ENCODE measurements at places on chromosomes 2 and 18.

GRCh38 chr18:5543036-5543680, 639 bp downstream of the EPB41L3 start:
- DNase-seq: no peak

GRCh38 chr2:187055463-187055862, 206.5 kb upstream of the ZSWIM2 start:
- no peak for DNase-seq

GRCh38 chr2:119260646-119261492, 37.2 kb downstream of the STEAP3 start:
- DNase-seq: no peak

GRCh38 chr2:27798948-27799645, 27.6 kb downstream of the MRPL33 start:
- DNase-seq: no peak

GRCh38 chr2:31267437-31268120, 33.6 kb downstream of the EHD3 start:
- DNase-seq: no peak

GRCh38 chr2:226423498-226423960, 376.1 kb downstream of the IRS1 start:
- no peak for DNase-seq

DNA sequence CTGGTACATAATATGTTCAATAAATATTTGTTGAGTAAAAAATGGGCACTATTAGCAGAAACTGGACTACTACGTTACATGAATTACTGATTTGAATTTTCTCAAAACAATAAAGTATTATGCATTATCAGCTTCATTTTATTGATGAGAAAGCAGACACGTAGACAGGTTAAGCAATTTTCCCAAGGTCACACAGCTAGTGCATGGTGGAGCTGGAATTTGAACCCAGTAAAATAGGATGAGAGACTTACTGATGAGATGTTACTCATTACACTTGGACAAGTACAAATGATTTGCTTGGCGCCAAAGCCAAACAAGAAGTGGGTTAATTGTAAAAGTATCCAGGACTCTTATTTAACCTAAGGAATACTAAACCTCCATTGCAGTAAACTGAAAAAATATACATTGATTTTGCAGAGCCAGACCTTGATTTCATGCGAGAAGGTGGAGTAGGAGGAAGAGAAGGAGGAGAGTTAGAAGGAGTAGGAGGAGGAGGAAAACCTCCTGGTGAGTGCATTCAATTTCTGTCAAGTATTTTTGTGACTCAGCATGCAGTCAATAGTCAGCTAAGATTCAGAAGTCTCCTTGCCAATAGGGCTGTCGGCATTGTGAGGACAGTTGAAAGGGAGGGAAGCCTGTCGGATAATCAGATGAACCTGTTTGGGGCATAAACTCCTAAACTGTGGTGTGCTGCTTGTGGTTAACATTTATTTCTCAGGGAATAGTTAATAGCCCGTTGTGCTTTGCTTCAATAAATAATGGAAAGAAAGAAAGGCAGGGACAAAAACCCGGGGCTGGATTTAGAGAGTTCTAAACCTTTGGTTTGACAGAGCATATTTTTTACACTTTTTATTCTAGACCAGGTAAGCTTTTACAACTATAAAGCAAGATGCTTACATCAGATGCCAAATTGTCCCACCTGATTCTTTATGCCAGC, 77.0 kb upstream of the TACR1 start:
- DNase-seq: no peak

DNA sequence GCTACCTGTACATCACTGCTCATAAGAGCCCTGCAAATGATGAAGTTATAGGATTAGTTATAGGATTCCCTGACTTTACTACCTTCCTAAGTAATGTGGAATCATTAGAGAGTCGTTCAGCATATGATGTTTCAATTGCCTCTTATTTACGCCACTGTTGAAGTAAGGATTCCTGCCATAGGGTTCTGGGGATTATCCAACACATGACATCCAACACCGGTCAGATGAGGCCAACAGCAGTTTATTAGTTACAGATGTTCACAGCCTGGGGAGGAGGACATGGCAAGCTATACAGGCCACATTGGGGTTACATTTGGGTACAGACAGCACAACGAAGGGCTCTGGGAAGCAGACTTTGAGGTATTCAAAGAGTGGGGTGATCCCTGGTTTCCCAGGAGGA, 134.1 kb upstream of the MC4R start:
- no peak for DNase-seq

GRCh38 chr18:57353940-57354461, 1.6 kb downstream of the ST8SIA3 start:
- DNase-seq: no peak

- DNase-seq: no peak
Measured at GRCh38 chr2:38146907-38147307, 71.0 kb upstream of the CYP1B1 start.

GRCh38 chr2:37390777-37391176, 46.3 kb downstream of the QPCT start:
- no peak for DNase-seq

- no peak for DNase-seq
Measured at GRCh38 chr2:42996528-42996927, 204.1 kb upstream of the HAAO start.

DNA sequence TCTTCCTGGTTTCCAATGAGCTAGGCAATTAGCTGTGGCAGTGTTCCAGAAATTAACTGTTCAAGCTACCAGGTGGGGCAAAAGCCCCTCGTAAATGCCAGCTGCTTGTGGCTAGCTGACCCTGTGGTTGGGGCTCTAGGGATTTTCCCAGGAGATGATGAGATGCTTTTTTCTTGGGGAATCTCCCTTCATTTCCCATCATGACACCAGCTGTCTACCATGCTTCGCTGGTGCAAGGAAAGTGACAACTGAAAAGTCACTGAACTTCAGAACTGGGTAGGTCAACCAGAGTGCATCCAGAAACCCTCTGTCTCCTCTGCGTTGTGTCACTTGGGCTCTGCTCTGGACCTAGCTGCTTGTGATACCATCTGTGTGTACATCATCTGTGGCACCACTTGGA, 386.5 kb upstream of the DCC start:
- no peak for DNase-seq

GRCh38 chr2:9665898-9666297, 35.1 kb upstream of the YWHAQ start:
- DNase-seq: no peak

DNA sequence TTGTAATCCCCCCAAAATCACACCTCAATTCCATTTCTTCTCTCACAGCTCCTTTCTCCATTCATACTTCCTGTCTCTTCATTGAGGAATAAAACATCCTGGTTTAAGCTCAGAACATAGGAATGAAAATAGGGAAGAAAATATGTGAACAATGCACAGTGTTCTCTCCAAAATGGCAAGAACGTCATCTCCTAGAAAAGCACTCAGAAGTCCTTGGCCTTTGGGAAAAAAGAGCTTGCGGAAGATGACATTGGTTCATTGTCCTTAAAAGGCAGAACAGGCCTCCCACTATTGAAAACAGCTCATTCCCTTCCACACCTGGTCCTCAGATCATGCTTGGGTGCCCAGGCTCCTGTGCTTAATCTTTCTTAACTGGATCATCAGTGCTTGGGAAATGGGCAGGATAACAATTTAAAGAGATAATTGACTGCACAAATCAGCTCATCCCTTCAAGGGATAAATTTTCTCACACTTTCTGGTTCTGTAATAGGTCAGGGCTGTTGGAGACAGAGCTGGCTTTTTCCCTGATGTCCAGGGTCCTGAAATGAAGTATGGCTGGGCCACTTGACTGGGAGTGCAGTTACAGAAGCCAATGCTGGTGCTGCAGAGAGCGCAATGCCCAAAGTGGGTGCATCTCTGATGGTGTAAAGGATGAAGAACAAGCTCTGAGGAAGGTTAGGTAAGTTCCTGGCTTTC, 69.2 kb downstream of the MARCHF4 start:
- DNase-seq: no peak

DNA sequence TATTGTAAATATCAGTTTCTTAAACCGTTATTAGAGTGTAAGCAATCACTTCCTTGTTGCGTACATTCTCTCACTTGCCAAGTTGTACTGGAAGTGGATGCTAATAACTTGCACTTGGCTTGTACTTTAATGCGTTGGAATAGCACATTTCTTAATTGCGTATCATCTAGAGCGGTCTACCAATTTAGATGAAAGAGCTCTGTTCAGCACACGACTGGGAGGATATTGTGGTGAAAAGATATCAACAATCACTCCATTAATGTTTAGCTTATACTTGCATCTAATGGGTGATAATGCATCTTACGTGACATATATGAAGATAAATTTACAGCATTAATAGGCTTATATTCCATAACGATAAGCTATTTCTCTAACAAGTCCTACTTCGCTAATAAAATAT, 11.7 kb upstream of the TMEFF2 start:
- DNase-seq: no peak

DNA sequence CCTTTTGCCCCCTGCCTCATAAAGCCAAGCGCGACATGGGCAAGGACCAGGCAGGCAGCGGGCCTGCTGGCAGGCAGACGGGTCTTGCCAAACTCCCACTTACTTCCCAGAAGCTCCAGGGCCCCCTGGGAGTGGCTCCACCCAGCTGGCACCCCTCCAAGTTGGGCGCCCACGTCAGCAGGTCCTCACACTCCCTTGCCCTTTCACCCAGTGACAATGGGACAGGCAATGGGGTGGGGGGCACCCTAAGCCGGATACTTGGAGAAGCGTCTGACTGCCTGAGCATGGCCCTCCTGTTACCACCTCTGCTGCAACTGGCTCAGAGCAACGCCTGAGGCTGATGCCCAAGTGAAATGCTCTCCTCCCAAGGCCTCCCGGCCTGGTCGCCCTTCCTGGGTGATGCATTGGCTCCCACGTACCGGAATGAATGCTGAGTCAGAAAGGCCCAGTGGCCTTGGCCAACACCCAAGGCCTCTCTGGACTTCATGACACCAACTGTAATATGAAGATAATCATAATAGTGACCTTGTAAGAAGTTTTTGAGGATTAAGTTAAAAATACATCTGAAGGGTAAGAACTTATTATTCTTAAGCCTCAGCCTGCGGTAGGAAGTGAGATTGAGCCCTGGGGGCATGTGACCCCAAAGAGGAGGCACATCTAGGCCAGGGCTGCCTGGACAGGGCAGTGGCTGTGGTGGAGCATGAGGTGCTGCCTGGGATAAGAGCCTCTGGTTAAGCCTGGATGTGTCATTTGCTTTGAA, 31.6 kb downstream of the KCNK3 start:
- no peak for DNase-seq

GRCh38 chr2:98715812-98716451, 15.0 kb downstream of the MGAT4A start:
- DNase-seq: no peak

DNA sequence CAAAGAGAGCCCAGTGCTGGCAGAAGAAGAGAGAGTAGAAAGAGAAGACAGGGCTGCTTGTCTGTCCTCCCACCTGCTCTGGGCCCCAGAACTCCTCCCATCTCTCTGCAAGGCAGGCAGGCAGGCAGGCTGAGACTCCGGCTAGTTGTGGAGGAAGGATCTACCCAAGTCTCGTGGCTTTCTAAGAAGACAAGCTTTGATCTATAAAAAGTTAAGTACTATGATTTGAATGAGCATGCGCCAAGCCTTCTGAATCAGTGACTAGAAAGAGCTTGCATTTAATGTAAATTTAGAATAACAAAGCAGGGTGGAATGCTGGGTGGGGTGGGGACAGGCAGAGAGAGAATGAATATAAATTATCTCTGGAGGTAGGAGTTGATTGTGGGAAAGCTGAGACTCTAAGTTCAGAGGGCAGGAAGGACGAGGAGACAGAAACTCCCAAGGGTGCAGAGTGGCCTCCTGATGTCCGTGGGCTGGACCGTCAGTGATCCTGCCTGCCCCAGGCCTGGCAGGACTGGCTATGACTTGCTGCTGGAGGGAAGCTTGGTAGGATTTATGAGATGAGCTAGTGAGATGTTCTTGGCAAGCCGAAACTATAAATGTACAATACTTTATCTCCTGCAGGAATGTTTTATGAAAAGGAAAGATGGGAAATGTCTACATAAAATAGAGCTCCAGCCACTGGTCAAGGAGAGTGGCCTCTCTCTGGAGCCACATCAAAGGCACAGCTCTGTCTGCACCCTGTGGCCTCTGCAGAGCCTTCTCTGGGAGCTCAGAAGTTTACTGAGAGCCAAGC, 447.5 kb downstream of the TNS1 start:
- no peak for DNase-seq

- DNase-seq: no peak
Measured at GRCh38 chr2:50538147-50538546, 493.8 kb downstream of the NRXN1 start.

- DNase-seq: no peak
Measured at GRCh38 chr2:54655046-54655809, 68.2 kb upstream of the EML6 start.

DNA sequence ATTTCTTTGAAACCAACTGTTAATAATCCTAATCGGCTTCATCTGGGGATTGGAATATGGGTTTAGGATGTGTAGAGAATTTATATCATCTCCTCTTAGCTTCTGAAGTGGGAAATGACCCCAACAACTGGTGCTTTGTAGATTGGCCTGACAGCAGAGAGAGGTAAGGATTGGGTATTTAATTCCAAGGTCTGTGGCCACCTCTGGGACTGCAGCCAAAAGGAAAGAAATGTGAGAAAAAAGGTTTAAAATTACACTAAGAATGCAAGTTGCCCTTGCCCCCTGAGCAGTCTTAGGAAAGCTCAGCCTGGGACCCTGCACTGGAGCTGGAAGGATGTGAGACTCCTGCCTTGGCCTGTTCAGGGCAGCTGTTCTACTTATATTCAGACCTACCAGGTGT, 157.1 kb downstream of the FTCDNL1 start:
- DNase-seq: no peak

GRCh38 chr2:32516567-32516966, 111.3 kb upstream of the TTC27 start:
- no peak for DNase-seq

DNA sequence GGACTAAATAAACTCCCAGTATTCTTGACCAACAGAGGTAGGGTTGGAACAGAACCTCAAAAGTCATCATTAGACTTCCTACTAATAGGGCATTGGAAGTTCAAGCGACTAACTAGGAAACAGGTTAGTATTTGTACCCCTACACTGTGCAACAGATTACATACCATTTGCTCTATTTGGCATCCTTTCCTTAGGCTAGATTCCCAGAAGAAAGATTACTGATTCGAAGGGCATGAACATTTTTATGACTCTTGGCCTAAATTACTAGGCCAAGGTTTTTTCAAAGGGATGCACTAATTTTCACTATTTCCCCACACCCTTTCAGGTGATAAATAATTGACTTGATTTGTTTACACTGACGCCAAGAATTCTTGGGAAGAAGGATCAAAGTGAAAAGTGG, 104.8 kb upstream of the CYP1B1 start:
- DNase-seq: no peak

- DNase-seq: no peak
Measured at GRCh38 chr2:17649026-17649425, 104.6 kb downstream of the SMC6 start.

- DNase-seq: no peak
Measured at GRCh38 chr18:67232406-67232805, 284.1 kb downstream of the DSEL start.

- DNase-seq: no peak
Measured at GRCh38 chr2:239935789-239936758, 89.1 kb downstream of the NDUFA10 start.

GRCh38 chr18:60329131-60329530, 43.4 kb downstream of the MC4R start:
- DNase-seq: no peak

Measured in stimulated activated CD8-positive, alpha-beta memory T cell treated with anti-CD3 and anti-CD28 coated beads, Interleukin-4, amount 100 ng/mL, for 4 hours (primary cell).